ENCODE measurements at places on chromosomes 12 and 14.

DNA sequence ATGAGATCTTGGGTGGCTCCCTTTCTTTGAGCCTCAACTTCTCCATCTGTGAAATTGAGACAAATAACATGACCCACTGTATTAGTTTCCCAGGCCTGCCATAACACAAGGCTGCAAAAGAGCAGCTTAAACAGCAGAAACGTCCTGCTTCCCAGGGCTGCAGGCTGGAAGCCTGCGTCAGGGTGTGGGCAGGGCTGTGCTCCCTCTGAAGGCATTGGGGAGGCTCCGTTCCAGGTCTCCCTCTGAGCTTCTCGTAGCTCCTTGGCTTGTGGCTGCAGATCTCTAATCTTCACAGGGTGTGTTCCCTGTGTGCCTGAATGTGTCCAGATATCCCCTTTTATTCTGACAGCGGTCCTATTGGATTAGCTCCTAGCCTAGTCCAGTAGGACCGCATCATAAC lies 147.1 kb downstream of the VRK1 start:
- no peak for DNase-seq

DNA sequence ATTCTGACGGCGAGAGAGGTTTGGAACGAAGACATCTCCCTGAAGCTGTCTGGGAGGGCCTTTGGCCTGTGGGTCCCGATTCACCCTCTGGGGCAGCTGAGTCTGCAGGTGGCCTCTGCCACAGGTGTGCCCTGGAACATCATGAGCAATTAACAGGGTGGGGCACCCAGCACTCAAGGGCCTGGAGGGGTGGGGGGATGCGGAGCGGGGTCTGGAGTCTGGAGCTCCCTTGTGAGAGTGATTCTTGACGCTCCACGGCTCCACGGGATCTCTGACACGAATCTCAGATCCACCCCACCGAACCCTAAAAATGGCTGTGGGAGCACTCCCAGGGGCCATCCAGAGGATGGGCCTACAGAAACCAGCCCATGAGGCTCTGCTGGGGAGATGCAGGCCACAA lies 8.3 kb downstream of the ITPK1 start:
- no peak for DNase-seq

GRCh38 chr12:84656705-84657104 lies 255.9 kb downstream of the SLC6A15 start:
- DNase-seq = no peak

- DNase-seq = no peak
Observed at GRCh38 chr14:51692646-51693045, 40.9 kb downstream of the FRMD6 start.

GRCh38 chr12:6533653-6533922 lies 729 bp upstream of the GAPDH start:
- DNase-seq = no peak

- no peak for DNase-seq
Observed at GRCh38 chr14:63243646-63244045, 39.4 kb downstream of the RHOJ start.

DNA sequence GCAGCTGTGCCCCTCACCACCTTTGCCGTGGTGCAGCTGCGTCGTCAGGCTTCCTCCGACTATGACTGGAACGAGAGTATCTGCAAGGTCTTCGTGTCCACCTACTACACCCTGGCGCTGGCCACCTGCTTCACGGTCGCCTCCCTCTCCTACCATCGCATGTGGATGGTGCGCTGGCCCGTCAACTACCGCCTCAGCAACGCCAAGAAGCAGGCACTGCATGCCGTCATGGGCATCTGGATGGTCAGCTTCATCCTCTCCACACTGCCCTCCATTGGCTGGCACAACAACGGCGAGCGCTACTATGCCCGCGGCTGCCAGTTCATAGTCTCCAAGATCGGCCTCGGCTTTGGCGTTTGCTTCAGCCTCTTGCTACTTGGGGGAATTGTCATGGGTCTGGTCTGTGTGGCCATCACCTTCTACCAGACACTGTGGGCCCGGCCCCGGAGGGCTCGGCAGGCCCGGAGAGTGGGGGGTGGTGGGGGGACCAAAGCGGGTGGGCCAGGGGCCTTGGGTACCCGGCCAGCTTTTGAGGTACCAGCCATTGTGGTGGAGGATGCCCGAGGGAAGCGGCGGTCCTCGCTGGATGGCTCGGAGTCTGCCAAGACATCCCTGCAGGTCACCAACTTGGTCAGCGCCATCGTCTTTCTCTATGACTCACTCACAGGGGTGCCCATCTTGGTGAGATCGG lies 2.6 kb downstream of the GPR162 start:
- no peak for DNase-seq
